NCI-H187 treated with DMSO at 0.1 percent for 48 hours (cell line): ENCODE measurements at places on chromosomes 13 and 19.
A peak's percentile ranks its signal among the peaks of the same experiment; 100 is the strongest.

GRCh38 chr19:35247526-35248309 is 1.1 kb upstream of the LSR start:
- DNase-seq = peak; percentile 63

DNA sequence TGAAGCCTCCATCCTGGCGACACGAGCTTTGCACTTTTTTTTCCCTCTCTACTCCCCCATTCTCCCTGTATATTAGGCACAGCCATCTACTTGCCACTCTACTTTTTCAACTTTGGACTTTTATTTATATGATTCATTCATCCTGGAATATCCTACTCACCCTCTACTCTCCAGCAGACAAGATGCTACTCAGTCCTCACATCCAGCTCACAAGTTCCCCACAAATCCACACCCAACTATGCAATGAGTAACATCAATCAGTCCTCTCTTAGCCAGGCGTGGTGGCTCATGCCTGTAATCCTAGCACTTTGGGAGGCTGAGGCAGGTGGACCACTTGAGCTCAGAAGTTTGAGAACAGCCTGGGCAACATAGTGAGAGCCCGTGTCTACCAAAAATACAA is 23.9 kb upstream of the URAD start:
- no peak for DNase-seq

DNA sequence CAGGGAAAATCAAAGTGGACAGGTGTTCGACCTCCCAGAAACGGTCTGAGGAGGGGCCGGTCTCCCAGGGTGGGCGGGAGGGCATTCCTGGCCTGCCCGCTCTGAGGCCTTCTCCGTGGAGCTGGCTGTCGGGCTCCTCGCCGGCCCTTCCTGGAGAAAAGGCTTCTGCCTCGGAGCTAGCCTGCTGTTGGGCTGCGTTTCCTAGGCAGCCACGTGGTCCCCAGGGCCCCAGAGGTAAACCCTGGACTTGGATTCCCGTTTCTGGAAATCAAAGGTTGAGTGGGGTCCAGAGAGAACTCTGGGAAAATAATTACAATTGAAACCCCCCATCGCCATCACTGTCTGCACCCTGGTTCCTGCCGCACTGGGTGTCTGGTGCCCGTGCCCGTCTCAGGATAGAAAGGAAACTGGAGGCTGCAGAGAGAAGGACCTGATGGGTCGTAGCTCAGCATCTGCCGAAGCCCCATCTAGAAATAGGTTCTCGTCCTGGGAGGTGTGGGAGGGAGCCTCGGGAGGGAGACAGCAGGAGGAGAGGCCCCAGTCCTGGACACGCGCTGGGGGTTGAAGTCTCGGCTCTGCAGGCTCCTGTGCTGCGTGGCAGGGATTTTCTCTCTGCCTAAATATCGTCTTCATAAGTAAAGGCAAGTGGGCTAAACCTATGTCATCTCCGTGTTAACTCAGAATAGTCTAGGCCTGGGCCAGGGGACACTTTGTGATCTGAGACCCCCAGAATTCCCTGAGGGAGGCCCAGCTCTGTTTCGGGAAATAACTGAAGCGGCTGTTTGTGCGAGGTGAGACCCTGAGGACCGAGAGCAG is 7.7 kb upstream of the PROZ start:
- no peak for DNase-seq

GRCh38 chr13:109159650-109160309 is 530.4 kb downstream of the MYO16 start:
- DNase-seq = no peak

GRCh38 chr19:13849991-13850909 is 26.7 kb upstream of the NANOS3 start:
- DNase-seq = no peak

GRCh38 chr19:55692681-55693081 is 17.7 kb downstream of the EPN1 start:
- no peak for DNase-seq

DNA sequence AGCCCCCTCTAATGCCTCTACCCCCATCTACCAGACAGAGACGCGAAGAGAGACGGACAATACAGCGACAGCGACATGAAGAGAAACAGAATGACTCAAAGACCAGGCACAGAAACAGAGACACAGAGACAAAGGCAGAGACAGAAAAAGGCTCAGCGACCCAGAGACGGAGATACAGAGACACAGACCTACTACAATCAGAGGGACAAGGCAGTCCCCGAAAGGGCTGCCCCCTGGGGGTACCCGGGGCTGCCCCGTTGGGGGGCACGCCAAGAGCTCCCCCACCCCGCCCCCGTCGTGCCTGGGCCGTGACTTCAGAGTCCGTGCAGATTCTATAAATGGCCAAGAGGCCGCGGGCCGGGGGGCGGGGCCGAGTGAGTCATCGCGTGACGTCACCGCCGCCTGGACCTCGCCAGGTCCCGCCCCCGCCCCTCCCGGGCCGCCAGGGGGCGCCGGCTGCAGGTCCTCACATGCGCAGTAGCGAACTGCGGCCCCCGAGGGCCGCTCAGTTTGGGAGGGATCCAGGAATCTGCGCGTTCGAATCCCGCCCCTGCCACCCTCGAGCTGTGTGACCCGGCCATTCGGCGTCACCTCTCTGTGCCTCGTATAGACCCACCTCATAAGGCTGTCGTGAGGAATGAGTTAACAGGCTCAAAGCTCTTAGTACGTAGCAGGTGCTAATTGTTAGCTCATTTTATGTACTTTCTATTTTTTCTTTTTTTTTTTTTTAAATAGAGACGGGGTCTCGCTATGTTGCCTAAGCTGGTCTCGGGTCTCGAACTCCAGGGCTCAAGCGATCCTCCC is 2.7 kb upstream of the CNN1 start:
- DNase-seq = no peak

GRCh38 chr19:13825489-13826441 is 30.5 kb downstream of the ZSWIM4 start:
- peak; percentile 40 for DNase-seq

GRCh38 chr19:5949792-5950305 is 28.1 kb downstream of the RANBP3 start:
- peak; percentile 46 for DNase-seq

DNA sequence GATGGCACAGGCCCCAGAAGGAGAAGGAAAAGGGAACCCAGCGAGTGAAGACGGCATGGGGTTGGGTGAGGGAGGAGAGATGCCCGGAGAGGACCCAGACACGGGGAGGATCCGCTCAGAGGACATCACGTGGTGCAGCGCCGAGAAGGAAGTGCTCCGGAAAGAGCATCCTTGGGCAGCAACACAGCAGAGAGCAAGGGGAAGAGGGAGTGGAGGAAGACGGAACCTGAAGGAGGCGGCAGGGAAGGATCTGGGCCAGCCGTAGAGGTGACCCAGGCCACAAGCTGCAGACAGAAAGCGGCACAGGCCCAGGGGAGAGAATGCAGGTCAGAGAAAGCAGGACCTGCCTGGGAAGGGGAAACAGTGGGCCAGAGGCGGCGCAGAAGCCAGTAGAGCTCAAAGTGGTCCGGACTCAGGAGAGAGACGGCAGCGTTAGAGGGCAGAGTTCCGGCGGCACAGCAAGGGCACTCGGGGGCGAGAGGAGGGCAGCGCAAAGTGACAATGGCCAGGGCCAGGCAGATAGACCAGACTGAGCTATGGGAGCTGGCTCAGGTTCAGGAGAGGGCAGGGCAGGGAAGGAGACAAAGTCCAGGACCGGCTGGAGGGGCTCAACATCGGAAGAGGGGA is 1.1 kb downstream of the PPP1R12C start:
- DNase-seq = no peak

- no peak for DNase-seq
These were observed 3.9 kb upstream of the CELF5 start for GRCh38 chr19:3220576-3220975.

DNA sequence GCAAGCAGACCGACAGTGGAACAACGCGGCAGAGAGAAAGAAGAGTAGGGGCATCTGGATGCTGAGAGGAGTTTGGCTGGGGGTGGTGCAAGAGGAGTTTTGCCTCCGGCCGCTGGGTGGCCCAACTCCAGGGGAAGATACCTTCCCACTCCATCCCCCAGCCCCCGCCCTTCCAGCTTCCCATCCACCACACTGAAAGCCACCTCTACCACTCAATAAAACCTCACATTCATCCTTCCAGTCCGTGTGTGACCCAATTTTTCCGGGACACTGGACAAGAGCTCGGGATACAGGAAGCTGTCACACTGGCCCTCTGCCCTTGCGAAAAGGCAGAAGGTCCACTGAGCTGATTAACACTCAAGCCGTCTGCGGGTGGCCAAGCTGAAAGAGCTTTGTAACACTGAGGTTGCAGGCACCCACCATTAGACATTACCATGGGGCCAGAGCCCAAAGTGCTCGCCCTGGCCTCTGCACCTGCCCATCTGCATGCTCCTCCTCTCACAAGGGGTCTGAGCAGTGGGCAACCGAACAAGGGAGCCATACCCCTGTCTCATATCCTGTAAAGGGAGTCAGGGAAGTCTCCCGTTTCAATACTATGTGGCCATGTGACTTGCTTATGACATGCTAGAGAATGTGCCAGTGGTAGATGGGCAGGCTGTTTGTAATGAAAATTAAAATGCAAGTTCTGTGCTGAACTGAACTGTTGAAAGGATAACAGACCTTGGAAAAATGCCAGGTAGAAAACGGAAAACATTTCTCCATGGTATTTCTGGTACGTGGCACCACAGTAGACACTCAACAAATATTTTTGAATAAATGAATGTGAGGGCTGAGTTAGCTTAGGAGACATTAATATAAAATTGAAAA is 205.1 kb upstream of the STARD13 start:
- DNase-seq = no peak

GRCh38 chr13:72556945-72557344 is 170.5 kb downstream of the MZT1 start:
- no peak for DNase-seq

DNA sequence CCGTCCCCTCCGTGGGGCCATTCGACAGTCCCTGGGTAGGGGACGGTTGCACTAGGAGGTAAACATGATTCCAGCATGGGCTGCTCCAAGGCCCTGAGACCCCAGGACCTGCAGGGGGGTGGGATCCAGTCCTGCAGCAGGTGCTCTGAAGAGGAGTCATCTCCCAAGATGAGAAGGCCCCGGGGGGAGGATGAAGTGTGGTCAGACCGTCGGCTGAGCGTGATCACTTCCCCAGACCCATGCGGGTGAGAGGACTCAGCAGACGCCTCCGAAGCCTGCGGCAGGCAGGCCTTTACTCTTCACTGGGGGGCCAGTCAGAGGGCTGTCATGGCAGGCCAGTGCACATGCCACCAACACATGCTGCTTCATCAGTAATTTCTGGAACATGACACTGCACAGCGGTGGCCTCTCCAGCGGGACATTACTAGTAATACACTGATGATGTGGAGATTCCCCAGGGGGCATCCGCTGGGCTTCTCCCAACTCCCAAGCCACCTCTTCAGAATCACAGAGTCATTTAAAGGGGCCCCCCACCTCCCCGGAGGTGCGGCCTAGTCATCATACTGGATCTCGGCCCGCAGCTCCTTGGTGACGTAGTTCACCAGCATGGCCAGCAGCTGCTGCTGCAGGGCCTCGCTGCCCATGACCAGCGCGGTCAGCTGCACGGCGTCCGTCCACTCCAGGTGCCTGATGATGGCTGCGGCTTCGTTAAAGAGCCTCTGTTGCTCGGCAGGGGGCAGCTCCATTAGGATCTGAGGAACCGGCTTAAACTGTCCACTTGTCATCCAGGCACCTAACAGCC is 12.7 kb downstream of the C19orf12 start:
- no peak for DNase-seq

- DNase-seq = no peak
These were observed 1.1 kb downstream of the SULT2A1 start for GRCh38 chr19:47885067-47885463.

DNA sequence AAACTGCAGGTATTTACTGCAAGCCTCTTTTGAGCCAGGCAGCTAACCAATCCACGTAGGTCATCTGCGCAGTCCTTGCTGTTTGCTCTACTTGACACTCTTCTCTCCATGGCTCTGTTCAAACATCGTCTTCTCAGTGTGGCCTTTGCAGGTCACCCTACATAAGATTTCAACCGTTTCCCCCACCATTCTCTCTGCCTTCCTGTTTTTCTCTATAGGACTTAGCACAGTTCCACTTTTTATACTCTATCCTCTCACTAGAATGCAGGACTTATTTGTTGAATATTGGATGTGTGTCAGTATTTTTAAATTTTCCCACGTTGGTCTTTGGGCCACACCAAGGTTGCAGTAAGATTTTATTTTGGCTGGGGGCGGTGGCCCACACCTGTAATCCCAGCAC is 1.7 kb upstream of the FBXW9 start:
- no peak for DNase-seq

- no peak for DNase-seq
These were observed 139.9 kb upstream of the RFC3 start for GRCh38 chr13:33678084-33678483.

DNA sequence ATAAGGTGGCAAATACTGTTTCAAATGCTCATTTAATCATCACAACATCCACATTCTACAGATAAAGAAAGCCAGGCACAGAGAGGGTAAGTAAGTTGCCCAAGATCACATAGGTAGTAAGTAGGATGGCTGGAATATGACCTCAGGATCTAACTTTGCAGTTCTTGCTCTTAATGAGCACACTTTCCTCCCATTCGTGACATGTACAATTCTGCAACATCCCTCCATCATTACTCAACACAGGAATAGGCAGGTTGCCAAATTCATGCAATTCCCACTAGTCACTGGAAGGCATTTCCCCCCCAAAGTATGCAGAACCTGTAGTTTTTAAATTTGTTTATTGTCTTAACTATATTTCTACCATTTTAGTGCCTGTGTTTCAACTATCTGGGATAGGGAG is 109.2 kb downstream of the OLFM4 start:
- no peak for DNase-seq

DNA sequence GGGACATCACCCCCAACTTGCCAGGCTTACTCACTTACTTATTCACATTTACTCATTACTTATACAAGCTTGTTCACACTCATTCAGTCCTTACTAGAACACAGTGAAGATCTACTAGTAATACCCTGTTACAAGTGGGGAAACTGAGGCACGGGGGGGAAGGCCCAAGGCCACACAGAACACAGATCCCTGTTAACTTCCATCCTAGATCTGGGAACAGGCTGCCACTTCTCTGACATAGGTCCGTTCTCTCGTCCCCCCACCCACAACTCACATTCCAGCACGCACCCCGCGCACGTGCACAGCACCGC is 1.5 kb upstream of the NRTN start:
- no peak for DNase-seq

DNA sequence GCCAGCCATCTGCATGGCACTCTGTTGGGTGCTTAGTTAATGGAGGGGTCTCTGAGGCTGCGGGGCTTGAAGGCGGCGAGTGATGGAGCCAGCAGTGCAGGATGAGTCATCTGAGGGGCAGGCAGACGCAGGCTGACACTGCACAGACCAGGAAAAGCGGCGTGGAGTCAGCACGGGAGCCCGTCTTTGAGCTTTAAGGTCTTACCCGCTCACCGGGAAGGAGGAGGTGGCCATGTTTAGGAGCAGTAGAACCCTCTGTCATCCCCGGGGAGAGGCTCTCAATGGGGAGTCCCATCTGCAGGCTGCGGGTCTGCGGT is 13.1 kb downstream of the NAXD start:
- DNase-seq = no peak
